ENCODE measurements at places on chromosomes 7 and 10. TPM values are rescaled to one million over a fixed set of nuclear protein-coding genes. Genes with fewer than 3 reads are reported as not detected.
A peak's percentile ranks its signal among the peaks of the same experiment; 100 is the strongest.

DNA sequence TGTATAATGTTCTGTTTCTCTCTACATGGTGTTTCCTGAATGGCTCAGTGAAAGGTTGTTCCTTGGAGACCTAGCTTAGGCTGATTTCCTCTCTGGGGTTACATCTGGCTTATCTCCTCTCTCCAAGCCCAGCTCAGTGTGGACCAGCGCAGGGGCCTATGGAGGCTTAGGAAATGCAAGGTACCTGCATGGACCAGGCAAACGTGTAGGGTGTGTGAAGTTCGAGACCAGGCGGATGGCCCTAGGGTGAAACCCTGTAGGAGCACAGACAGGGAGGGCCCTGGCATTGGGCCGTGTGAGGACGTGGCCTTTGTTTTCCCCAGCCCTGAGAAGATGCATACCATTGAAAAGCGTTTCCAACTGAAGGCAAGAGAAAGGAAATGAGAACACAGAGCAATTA lies 59.0 kb downstream of the DOCK1 start:
- no peak for DNase-seq

GRCh38 chr10:79103129-79103528 lies 34.4 kb downstream of the ZMIZ1 start:
- no peak for DNase-seq

GRCh38 chr10:51915031-51915542 lies 215.7 kb upstream of the CSTF2T start:
- DNase-seq: no peak

GRCh38 chr10:108970016-108970415 lies 953.3 kb downstream of the XPNPEP1 start:
- peak; percentile 3 for DNase-seq

DNA sequence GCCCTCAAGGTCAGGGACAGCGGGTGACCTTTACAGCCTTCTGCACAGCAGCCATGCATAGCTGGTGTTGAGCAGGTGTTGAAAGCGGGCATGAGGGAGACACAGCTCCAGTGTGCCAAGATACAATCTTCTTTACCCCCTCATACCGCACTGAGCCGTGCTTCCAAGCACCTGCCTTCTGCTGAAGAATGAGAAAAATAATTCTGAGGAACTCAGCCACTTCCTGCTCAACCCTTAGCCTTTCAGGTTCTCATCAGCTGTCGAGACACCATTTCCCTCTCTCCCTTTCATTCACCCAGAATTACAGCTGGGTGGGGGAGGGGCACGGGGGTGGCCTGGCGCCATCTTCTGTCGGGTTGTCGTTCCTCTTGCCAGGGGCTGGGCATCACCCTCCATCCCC lies 58.6 kb downstream of the COL13A1 start:
- no peak for DNase-seq

DNA sequence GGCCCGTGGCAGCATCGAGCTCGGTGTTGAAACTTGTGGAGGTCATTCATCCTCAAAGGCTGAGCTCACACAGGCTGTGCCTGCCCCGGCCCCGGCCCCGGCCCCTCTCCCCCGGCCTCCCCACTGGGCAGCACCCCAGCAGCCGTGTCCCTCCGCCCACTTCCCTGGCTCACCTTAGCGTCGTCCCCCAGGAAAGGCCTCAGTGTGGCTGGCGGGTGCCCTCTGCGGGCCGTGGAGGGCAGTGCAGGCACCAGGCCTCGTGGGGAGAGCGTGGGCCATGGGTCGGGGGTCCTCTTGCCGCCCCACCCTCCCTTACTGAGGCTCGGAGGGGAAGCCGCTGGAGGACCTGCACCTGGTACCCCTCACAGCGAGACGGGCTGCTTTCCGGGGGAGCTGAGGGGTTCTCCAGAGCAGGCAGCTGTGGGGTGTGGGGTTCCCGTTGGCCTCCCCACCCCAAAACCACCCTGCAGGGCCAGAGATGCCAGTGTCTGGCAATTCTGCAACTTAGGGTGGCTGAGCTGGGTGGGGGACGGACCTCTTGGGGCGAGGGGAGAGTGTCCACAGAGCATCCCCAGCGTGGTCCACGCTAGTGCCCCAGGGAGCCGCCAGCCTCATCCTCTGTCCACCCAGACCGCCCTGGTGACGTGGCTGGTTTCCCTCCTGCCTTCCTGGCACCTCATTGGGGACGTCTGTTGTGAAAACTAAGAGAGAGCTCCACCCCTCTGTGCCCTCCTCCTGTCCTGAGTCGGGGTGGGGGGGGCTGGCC lies 44.2 kb upstream of the DPYSL4 start:
- no peak for DNase-seq

DNA sequence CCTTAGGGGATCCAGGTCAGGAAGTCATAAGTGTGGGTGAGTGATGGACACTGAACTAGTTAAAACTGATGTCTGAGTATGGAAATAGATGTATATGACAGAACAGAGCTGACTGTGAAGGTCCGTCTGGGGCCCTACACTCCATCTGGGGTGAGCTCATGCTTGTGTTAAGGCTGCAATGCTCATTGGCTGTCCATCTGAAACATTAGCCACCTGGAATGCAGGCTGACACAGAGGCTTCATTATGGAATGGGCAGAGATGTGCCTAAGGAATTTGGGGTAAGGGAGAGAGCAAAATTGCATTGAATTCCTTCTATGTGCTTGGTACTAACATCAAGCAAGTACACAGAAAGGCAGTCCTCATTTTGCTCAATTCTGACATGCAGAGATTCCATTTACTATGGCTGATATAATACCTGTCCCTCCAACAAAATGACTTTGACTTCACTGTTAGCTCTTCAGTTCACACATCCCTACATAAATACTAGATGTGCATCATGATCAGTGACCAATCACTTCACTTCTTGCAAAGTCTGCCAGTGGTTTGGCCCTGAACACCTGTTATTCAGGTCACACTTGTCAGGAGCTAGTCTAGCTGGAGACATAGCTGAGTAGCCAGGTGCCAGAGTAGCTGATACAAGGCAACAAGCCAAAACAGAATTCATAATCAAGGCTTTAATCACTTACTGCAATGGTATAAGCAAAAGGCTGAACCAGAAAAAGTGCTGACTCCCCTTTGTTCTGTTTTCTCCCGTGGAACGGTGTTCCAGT lies 128.9 kb upstream of the VWC2 start:
- DNase-seq: no peak

- DNase-seq: no peak
Observed at GRCh38 chr10:103278862-103279298, 1.9 kb downstream of the INA start.

DNA sequence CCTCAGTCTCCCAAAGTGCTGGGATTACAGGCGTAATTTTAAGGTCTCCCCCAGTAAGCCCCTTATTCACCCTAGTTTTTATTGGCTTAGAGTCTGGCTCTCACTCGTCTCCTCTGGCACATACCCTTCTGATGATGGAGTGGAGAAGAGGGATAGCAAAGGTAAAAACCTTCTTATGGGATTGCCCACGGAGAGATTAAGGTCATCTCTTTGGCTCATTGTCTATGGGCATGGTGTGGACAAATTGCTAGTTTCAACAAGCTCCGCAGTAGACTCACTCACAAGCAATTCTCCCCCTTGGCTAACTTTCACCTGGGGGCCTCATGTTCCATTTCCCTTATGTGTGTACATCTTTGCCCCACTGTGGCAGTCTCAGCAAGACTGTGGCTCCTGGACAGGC lies 22.4 kb upstream of the TSGA13 start:
- no peak for DNase-seq

Gene NKX1-2
- not detected for total RNA-seq

Gene EFCAB10
- total RNA-seq: not detected

Gene GHRHR
- total RNA-seq: not detected

Gene CFAP69
- total RNA-seq: 2.2 TPM
